ENCODE measurements at places on chromosomes 12 and 14.

DNA sequence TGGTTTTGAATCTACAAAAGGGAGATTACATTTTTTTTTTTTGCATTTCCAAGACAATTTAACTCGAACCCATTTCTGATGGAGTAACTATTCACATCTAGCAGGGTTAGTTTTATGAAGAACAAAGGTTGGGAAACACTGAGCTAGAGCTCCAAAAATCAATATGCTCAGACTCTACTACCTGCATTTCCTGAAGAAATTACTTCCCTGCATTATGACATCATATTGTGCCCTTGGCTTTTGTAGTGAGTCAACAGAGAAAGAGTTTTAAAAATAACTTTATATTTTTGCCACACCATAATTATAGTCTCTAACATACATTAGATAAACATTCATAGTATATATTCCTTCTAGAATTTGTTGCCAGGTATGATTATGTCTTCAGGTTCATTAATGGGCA lies 14.8 kb downstream of the GRIP1 start:
- DNase-seq, result no peak

DNA sequence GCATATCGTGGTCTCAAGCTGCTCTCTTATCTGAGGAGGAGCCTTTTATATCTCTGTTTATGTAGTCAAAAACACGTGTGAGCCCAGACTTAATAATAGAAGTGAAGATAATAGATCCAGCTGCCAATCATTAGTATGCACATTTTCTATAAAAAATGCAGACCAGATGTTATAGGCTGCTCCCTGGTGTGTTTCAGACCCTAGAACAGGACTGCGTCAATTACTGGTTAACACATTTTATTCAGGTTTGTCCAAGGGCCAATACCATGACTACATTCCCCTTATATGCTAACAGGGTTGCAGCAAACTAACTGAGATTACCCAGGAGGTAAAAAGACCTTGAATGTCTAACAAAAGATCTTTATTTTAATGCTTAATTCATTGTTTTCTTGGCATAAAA lies 98.5 kb upstream of the NEDD1 start:
- DNase-seq, result no peak

DNA sequence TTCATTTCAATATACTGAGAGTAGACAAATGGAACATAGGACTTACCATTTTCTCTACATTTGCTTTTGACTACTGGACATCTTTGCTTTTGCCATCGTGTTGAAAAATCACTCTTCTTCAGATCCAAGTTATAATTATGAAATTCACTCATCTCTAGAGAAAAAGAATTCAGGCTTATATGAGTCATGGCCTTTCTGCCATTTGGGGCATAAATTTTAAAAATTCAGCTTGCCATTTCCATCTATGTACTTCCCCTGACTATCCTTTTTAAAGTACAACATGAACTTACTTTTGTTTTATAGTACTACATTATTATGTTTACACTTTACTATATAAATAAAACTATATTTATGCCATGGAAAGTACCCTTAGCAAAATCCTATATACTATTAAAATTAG lies 3.0 kb downstream of the KLRK1 start:
- DNase-seq, result no peak

DNA sequence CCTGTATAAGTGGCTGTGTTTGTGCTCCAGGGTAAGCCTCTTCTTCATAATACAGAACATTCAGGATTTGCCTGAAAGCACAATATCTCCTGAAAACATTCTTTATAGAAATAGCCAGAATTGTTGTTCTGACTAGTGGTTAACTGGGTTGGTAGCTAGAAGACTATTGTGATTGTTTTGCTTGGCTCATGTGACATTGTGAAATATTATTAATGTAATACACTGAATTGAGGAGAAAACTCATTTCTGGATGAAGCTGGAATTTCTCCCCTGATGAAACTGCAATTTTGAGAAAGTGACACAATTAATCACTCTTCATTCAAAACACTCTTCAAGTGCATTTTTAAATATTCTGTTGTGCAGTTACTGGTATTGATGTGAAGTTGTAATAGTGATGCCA lies 172.3 kb upstream of the PTPRQ start:
- DNase-seq, result no peak

DNA sequence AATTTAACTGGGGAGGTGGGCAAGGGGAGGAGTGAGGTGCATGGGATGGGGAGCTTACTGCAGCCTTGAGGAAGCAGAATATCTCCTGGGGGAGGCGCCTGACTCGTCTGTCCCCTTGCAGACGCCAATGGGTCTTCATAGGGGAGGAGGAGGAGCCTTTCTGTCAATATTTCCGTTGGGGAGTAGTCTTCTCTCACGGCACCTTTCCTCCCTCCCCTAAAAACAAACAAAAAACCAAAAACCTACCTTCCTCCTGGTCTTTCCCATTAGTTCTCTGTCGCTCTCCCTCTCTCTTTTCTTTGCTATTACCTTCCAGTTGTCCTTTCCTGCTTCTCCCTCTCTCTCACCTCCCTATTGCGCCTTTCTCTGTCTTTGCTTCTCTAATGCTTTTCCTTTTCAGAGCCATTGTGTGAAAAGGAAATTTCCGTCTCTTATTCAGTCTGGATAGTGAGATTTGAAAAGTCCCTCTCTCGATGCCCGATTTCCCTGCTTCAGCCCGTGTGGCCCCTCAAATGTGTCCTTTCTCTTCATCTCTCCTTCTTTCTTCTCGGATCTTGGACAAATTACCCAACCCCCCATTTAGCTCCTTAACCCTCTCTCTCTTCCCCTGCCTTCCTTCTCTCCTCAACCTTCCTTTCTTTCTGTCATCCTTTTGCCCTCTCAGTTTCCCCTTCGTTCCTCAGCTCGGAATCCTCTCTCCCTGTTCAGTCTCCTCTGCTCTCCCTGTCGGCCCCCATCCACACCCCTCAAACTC lies 5.9 kb downstream of the GPR84 start:
- DNase-seq, result no peak

- no peak for DNase-seq
These were observed 747.3 kb downstream of the NRXN3 start for GRCh38 chr14:78917462-78917861.

GRCh38 chr12:64890873-64891468 lies 66.5 kb downstream of the TBC1D30 start:
- DNase-seq, result no peak

DNA sequence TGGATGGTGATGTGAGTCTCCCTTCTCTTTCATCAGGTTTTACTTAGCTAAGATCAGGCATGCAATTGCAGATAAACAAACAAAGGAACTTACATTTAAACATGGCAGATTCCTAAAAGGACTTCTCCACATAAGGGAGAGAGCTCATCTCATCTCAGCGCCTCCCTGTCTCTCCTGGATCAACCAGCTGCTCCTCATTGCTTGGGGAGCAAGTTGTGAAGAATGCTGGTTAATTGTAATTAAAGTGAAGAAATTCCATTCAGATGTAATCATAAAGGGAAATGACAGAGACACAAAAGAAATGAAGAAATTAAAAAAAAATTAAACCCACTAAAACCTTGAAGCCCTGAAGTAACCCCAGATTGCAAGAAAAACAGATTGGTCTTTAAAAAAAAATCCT lies 104.4 kb upstream of the DIO2 start:
- DNase-seq, result no peak

- no peak for DNase-seq
These were observed 182.7 kb upstream of the E2F7 start for GRCh38 chr12:77248036-77248435.

GRCh38 chr12:34402899-34403705 lies 380.8 kb downstream of the ALG10 start:
- peak; percentile 30 for DNase-seq

DNA sequence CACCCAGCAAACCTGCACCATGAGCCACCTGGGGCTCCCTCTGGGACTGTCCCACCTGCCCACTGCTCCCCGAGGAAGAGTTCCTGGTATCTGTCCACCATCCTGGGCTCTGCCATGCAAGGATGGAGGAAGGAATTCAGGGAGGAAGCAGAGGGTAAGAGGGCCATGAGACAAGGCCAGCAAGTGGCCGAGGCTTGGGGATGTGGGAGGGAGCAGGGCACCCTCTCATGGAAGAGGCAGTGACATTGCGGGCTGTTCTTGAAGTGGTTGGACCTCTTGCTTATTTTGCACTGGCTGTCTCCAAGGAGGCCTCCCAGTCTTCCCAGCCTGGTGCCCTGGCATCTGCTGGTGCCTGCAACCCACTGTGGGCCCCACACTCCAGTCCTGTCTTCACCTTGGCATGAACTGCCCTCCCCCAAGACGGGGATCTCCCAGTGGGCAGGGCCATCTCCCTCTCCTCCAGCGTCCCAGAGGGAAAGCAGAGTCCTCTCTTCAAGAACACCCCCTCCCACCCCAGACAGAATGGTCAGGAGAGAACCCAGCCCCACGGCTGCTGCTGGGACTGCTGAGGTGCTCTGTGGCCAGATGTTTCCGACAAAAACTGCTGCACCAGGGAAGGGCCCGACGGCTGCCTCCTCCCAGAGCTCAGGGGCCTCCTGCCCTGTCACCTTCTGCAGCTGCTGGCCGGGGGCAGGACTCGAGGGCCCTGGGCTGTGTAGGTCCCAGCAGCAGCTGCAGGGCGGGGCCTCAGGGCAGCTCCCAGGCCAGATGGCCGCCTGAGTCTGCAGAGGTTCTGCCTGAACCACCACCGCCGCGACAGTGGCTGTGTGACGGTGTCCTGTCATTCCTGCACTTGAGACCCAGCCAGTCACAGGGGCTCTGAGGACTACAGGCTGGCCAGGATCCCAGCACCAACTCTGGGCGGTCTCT lies 1.8 kb upstream of the AKT1 start:
- DNase-seq, result peak; percentile 74

GRCh38 chr14:97976861-97977260 lies 1179.7 kb downstream of the VRK1 start:
- no peak for DNase-seq

- no peak for DNase-seq
These were observed 16.0 kb upstream of the SLC38A2 start for GRCh38 chr12:46388427-46389021.

DNA sequence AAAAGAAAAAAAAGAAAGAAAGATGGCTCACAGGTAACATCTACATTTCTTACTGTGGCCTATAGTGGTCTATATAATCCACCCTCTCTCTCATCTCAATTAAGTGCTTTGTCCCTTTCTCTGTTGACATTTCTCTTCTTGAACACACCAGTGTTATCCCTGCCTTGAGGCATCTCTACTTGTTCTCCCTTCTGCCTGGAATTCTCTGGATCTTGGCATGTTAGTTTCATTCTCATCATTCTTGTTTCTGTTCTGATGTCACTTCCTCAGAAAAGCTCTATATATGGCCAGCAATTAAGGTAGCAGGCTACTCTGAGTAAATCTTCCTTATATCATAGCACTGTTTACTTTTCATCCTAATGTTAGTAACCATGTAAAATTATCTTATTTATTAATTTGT lies 155.7 kb upstream of the PDZRN4 start:
- no peak for DNase-seq

DNA sequence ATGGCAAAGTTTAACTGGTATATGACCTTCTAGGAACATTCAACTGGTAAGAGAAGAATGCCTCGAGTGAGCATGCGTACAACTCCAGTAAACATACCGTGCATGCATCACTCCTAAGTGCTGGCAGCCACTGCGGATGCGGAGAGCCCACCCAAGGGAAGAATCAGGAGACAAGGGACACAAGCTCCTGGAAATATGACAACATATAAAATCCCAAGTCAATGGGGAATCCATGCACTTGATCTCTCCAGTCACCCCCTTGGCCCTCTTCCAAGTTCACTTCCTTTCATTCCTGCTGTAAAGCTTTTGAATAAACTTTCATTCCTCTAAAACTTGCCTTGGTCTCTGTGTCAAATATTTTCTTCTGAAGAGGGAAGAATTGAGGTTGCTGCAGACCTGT lies 168.7 kb upstream of the TMCC3 start:
- DNase-seq, result no peak

DNA sequence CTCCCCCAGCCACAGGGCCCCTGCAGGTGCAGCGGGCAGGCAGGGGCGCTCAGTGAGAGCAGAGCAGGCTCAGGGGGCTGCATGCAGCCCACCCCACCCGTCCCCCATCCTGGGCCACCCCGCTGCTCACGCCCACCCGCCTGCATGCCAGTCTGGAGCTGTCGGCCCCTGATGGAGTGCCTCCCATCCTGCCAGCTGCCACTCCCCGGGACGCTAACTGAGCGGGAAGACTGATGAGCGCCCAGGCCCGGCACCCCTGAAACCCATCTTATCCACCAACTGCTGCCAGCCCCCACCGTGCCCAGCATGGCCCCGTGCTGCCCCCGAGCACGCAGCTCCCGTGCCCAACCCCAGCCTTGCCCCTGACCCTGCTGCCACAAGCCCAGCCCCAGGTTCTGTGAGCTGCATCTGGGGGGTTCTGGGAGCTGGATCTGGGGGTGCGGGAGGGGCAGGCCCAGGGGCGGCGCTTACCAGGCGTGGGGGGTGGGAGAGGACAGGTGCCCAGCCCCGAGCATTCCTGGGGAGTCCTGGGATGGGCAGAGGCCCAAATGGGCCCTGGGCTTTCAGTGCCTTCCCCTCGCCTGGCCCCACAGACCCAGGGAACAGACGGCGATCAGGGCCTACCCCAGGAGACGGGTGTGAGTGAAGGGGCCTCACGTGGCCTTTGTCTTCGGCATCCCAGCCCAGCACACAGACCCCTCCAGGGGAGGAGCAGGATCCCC lies 13.3 kb downstream of the AKT1 start:
- no peak for DNase-seq

GRCh38 chr12:4849115-4849541 lies 60.6 kb upstream of the KCNA1 start:
- no peak for DNase-seq

- peak; percentile 42 for DNase-seq
These were observed 27.9 kb upstream of the ATP2A2 start for GRCh38 chr12:110253176-110253575.

DNA sequence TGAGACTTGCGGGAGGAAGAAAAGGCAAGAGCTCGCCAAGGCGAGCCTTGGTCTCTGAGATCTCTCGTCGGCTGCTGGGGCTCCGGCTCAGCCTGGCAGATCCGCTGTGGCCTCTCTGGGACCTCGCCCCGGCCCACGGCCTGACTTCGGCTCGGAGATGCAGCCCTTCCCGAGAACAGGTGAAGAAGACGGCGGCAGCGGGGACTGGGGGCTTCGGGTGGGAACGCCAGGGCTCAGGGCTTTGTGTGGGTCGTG lies 6.0 kb upstream of the HOXC9 start:
- no peak for DNase-seq

GRCh38 chr14:90400904-90401561 lies 4.2 kb downstream of the CALM1 start:
- no peak for DNase-seq

GRCh38 chr12:3671330-3672112 lies 81.4 kb downstream of the CRACR2A start:
- no peak for DNase-seq

DNA sequence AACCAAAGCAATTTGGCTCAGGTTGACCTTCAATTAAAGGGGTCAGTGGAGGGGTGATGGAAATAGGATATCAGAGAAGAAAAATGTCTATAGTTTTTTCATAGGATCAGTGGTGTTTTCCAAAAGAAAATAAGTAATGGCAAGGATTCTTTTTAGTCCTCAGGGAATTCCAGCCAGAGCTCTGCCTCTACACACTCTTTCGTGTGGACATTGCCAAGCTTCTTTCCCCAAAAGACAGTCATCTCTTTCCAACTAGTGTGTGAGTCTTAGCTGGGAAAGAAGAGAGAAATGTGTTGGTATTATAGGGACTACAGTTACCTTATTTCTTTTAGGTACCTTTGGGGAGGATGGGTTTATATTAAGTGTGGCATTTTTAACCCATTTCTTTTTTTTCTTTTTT lies 46.5 kb downstream of the RBMS2 start:
- DNase-seq, result no peak
